ENCODE measurements at places on chromosomes 6 and 20.

- DNase-seq: peak; percentile 34
These were observed 18.2 kb upstream of the OCSTAMP start for GRCh38 chr20:46568570-46569129.

DNA sequence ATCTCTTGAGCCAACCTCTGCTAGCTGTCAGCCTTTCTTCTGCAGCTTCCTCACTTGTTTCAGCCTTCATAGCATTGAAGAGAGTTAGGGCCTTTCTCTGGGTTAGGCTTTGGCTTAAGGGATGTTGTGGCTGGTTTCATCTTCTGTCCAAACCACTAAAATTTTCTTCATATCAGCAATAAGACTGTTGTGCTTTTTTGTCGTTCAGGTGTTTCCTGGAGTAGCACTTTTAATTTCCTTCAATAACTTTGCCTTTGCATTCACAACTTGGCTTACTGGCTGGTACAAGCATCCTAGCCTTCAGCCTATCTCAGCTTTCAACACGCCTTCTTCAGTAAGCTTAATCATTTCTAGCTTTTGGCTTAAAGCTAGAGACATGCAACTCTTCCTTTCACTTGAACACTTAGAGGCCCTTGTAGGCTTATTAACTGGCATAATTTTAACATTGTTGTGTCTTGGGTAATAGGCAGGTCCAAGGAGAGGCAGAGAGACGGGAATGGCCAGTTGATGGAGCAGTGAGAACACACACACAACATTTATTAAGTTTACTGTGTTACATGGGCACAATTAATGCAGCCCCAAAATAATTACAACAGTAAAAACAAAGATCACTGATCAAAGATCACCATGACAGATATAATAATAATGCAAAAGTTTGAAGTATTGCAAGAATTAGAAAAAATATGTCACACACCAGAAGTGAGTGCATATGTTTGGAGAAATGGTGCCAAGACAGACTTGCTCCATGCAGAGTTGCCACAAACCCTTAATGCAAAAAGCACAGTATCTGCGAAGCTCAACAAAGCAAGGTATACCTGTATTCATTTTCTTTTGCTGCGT lies 98.6 kb downstream of the HIVEP1 start:
- DNase-seq: no peak

DNA sequence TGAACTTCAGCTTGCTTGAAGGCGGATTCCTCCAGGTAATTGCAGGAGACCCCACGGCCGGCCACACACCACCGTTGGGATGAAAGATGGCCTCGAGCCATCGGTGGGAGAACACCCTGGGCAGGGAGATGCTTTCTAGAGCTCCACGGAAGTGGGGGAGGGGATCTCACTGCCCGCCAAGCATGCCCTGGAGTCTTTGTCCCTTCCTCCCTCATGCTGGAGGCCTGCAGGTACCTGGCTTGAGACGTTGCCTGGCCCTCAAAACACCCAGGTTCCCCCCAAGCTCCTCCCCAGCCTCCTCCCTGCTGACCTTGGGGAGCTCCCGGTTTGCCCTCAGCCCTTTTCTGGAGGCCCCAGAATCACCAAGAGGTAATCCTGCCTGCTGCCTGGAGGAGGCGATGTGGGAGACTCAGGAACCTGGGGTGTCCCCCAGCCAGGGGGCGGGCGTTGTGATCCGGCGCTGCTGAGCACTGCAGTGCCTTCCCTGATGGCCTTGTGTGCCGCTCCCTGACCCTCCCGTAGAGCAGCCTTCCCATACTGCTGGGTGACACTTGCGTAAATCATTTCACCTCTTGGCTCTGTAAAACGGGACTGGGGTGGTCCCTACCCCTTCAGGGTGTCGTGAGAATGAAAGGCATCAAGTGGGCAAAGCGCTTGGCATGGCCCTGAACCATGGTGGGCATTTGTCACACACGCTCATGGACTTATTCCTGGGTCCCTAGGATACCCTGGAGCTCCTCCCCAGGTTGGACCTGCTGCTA lies 91.4 kb downstream of the CEBPB start:
- peak; percentile 36 for DNase-seq

GRCh38 chr6:150395388-150396009 lies 26.7 kb downstream of the IYD start:
- peak; percentile 79 for DNase-seq

DNA sequence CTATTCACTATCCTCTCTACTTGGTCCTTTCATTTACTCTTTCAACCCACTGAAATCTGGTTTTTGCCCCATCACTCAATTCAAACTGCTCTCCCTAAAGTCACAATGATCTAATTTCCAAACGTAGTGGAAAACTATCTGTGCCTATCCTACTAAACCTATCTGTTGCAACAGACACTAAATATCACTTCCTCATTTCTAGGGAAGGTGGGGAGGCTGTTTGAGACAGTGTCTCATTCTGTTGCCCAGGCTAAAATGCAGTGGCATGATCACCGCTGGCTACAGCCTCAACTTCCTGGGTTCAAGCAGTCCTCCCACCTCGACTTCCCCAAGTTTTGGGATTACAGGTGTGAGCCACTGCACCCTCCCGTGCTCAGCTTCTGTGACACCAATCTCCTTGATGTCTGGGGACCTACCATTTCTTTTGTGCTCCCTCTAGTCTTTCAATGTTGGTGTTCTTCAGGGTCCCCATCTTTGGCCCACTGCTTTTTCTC lies 8.8 kb downstream of the RANBP9 start:
- no peak for DNase-seq

DNA sequence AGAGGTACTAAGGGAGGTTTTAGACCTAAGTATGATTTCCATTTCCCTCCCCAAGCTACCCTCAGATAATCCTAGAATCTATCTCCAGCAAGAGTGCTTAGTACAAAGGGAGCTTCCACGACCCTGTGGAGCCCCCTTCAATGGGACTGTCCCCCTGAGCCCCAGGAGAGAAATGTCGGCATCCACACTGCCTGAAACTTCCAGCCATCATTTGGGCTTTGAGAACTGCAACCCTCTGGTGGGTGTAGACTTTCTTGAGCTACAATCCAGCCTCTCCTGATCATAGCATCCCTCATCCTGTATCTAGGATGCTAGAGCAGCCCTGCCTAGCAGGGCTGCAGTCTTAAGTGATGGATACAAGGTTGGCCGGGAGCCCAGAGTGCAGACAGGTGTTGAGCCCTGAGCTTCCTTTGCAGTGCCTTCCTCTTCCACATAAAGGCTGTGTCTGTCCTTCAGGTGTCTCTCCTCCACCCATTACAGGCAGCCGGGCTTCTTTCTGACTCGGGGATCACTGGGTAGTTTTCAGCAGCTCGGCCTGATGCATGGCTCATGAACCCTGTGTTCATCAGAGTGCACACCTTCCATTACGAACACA lies 424.5 kb downstream of the PREX1 start:
- no peak for DNase-seq

DNA sequence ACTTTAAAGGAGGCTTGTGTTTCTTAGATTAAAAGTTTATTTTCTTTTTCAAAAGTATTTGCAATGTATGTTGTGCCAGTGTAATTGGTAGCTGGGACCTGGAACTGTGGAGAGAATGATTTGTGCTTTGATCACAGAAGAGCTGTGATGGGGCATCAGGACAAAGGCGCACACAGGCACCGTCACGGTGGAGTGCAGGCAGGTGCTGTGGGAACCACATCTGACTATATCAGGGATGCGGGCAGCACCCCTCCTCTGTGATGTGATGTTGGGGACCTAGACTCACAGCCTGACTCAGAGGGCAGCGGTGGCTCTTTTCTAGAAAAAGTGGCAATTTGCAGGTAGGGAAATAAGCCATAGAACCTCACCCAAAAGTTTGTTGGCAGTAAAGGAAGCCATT lies 34.5 kb downstream of the SYTL3 start:
- no peak for DNase-seq

DNA sequence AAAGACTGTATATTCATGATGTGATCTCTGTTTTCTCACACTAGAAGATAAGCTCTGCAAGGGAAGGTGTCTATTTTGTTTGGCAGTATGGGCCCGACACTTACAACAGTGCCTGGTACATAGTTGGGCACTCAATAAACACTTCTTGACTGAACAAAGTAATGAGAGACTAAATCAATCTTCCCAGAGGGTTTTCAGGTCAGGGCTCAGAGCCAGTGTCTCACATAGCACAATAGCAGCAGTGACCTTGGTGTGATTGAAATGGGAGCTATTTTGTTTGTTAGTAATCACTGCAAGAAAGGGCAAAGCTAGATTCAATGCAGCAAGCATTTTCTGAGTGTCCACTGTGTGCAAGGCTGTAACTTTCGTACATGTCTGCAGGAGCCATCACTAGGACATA lies 26.4 kb upstream of the GCM1 start:
- no peak for DNase-seq

DNA sequence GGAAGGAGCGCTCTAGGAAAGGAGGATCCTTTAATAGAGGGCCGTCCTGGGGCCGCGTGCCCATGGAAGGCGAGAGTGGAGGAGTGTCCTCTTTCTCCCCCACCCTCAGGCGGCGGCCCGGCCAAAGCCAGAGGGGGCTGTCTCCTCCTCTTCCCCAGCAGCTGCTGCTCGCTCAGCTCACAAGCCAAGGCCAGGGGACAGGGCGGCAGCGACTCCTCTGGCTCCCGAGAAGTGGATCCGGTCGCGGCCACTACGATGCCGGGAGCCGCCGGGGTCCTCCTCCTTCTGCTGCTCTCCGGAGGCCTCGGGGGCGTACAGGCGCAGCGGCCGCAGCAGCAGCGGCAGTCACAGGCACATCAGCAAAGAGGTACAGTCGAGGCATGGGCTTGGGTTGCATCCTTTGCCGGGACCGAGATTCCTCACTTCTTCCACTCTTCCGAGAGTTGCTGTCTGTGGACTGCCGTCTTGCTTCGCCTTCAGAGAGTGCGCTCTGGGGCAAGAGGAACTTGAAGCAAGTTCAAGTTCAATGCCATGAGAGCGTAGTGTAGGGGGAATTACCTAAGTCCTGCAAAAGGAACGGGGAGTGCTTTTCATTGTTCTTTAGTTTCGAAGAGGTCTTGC lies at the start of gene LAMA2:
Gene LAMA2, plus strand, starts transcription at position 148 of the 621 bp plus-strand sequence. Its CDS starts 108 bp downstream, at position 256.
- peak; percentile 48 for DNase-seq

GRCh38 chr6:122673343-122673961 lies 63.2 kb downstream of the PKIB start:
- no peak for DNase-seq

- no peak for DNase-seq
These were observed 187.4 kb upstream of the PRND start for GRCh38 chr20:4534315-4534714.

DNA sequence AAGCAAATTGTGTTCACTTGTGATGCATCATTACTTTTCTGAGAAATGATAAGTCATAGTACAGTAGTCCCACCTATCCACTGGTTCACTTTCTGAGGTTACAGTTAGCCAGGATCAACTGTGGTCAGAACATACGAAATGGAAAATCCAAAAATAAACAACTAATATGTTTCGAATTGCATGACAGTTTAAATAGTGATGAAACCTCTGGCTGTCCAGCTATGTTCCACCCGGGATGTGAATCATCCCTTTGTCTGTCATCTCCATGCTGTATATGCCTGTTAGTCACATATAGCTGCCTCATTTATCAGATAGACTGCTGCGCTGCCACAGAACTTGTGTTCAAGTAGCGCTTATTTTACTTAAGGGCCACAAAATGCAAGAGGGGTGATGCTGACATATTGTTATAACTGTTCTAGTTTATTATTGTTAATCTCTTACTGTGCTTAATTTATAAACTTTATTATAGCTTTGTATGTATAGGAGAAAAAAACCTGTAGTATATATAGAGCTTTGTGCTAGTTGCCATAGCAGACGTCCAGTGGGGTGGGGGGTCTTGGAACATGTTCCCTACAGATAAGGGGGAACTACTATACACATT lies 29.2 kb downstream of the AFDN start:
- DNase-seq: no peak

GRCh38 chr6:21998582-21998981 lies 298.3 kb downstream of the PRL start:
- DNase-seq: no peak

DNA sequence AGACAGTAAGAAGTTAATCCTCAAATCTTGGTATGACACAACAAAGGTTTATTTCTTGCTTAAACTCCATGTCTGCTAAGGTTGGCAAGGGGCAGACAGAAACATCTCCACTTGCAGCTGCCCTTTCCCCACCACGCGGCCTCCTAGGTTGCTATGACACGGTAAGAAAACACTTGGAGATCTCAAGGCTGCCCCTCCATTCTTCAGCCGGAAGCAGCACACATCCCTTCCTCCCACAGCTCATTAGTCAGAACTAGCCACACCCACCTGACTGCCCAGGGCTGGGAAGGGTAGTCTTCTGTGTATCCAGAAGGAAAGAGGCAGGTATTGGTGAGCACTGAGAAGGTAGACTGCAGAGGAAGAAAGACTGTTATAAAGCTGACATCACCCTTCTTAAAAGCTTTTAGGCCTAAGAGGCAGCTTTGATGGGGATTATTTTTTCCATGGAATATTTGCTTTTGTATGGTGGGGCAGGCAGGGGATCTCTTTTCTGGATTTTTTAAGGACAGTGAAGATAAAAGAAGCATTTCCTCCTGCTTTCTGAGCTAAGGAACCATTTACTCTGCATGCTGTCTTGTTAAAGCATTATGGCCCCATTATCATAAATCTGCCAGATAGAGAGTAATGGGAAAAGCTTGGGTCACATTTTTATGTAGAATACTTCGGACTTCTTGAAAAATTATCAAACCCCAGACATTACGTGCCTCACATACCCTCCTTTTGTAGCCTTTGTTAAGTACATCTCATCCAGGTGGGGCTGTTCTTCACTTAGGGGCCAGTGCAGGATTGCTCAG lies 41.6 kb downstream of the MRAP2 start:
- DNase-seq: peak; percentile 34

DNA sequence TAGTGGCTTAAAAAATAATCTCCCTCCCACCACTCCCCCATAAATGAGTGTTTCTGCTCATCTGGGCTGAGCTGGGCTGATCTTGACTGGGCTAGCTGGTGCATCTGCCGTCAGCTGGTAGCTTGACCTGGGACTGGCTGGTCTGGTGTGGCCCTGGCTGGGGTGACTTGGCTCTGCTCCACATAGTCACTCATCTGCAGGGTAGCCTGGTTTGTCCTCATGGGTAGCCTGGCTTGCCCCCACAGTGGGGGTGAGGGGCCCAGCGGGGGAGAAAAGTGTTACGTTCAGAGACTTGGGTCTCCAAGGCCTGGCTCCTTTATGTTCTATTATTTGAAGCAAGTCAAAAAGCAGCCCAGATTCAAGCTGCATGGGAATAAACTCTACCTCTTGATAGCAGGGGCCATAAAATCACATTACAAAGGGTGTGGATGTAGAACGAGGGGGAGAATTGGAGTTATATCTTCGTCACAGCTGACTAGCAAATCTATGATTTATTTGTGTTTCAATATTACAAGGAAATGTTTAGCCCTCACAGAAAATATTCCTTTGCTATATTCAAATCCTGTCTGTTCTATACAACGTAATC lies 32.9 kb downstream of the EDN3 start:
- no peak for DNase-seq

DNA sequence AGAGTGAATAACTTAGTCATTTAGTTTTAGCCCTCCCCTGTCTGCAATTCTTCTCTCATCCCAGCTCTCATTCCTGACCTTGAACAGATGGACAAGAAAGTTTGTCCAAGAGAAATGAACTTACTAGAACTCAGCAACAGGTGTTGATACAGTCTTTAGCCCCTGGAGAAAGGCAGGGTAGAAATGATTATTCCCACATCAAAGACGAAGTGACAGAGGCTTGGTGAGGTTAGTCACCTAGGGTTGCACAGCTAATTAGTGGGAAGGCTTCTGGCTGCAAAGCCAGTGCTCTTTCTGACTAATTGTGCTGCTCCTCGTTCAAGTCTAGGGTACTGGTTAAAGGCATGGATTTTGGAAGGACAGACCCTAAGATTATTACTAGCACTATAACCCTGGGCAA lies 4.5 kb downstream of the ZDHHC14 start:
- no peak for DNase-seq

- DNase-seq: no peak
These were observed 29.9 kb downstream of the EZR start for GRCh38 chr6:158789115-158789917.

- no peak for DNase-seq
These were observed 98.8 kb downstream of the SLC35B3 start for GRCh38 chr6:8336406-8337057.
